ENCODE measurements at places on chromosomes 12 and 14. TPM values are rescaled to one million over a fixed set of nuclear protein-coding genes. Genes with fewer than 3 reads are reported as not detected.
A peak's percentile ranks its signal among the peaks of the same experiment; 100 is the strongest.

The CYP27B1 gene
- 11.0 TPM for total RNA-seq

The ITGA7 gene
- total RNA-seq, result 4.6 TPM

DNA sequence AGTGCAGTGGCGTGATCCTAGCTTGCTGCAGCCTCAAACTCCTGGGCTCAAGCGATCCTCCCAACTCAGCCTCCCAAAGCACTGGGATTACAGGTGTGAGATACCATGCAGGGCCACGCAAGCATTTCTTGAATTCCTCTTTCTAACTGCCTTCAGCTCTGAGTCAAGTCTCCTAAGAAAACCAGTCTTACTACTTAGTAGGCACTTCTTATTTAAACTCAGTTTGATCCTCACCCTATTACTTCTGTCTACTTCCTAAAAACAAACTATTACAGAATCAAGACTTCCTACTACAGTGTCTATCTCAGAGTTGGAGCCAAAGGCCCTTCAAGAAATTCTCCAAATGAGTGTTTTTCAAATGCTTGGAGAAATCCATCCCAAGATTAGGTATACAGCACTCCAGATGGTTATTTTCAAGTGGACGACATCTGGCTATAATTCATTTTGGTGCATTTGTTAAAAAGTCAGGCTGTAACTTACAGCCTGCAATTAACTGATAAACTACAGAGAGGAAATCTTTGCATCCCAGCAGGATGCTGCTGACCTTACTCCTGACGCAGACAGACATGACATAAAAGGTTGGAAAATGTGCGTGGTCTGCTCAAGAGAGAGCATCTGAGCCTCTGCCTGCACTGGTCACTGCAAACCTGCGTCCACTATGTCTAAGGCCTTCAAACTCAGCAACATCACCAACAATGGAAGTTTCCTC lies 34.7 kb downstream of the SSH1 start:
- DNase-seq, result no peak

DNA sequence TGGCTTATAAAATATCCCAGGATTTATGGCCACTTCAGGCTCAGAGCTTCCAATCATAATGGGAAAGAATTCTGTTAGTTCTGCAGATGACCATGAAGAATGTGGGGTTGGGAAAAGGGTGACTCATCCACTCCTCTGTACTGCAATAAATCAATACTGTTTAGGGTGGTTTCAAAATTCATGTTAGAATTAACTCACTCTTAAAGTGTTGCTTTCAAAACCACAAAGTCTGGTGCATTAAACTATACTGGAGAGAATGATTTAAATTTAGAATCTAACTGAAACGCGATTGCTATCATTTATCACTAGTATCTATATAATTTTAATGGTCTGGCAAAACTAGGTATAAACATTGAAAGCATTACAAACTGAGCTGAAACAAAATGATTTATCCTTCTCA lies 798 bp downstream of the CCDC198 start:
- peak; percentile 59 for DNase-seq

GRCh38 chr14:49220492-49220891 lies 365.7 kb downstream of the RPS29 start:
- DNase-seq, result no peak

GRCh38 chr14:105473033-105473676 lies 1.5 kb upstream of the CRIP2 start:
- DNase-seq, result peak; percentile 56

GRCh38 chr12:4819654-4820053 lies 90.1 kb upstream of the KCNA1 start:
- no peak for DNase-seq

- no peak for DNase-seq
Measured at GRCh38 chr14:34187519-34188044, 236.7 kb upstream of the EGLN3 start.

DNA sequence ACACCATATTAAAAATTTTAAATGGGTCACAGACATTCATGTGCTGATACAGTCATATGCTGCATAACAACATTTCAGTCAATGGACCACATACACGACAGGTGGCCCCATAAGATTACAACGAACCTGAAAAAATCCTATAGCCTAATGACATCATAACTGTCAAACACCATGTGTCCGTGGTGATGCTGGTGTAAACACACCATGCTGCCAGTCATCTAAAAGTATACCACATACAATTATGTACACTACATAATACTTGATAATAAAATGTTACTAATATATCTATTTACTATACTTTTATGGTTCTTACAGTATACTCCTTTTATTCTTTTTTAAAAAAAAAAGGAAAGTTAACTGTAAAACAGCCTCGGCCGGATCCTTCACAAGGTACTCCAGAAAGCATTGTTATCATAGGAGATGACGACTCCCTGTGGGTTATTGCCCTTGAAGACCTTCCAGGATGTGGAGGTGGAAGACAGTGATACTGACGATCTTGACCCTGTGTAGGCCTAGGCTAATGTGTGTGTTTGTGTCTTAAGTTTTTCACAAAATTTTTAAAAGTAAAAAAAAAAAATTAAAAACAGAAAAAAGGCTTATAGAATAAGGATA lies 5.0 kb upstream of the TDG start:
- DNase-seq, result no peak

DNA sequence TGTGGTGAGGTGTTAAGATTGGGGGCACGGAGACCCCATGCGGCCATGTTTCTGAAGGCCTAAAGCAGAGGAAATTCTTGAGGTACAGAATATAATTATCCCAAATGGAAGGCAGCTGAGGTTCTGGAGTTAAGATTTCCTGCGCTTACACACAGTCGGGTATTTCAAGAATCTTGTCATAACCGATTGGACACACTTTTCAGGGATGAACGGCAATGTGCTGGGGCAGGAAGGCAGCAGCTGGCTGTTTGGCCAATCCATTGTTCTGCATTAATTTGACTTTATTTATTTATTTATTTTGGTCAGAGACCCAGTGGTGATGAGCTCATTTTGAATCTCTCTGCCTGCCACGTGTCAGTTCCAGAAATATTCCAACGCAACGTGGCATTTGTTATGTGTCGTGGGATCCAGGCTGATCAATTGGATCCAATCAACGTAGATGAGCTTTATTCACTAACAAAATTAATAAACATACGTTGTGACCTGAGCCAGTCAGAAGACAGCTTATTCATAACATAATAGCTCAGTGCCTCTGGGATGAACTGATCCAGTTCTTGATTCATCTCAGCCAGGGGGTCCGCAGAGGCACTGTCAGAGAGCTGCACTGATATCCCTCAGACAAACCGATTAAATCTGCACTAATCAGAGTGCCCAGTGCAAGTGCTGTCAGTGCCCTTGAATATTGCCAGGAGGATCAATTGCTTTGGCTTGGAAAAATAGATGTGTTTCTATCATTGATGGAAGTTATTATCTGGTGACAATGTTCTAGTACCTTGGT lies 181.0 kb downstream of the KTN1 start:
- no peak for DNase-seq

DNA sequence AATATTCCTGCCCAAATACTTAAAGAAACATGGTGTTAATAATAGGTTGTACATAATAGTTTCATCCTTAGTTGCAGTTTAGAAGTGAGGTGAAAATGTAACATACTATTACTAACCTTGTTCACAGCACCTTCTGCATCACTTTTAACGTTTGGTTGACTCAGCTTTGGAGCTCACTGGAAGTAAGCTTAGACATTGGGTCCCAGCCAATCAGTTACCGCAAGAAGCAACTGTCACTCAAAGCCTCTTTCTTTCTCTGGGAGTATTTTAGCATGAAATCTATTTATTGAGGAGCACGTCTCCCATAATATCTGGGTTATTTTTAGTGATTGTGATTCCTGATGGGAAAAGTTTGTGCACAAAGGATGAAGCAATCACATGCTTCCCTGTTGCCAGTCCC lies 472.6 kb downstream of the SNAPC1 start:
- DNase-seq, result no peak

DNA sequence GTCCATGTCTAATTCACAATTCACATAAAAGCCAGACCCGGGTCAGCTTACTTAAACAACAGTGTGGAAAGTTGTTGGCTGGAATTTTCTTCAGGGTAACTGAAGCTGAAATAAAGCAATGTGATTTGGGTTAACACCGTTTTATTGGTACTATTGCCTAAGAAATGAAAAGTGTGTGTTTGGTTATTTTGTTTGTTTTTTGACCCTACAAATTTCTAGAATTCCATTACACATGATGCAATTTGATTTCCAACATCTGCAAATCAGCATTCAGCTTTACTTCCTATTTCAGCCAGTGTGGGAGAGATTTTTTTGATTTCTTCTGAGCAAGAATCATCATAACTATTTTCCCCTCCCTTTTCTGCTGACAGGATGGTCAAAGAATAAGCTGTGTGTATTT lies 45.7 kb upstream of the CLMN start:
- no peak for DNase-seq

GRCh38 chr12:88546226-88546625 lies 34.0 kb downstream of the KITLG start:
- no peak for DNase-seq

DNA sequence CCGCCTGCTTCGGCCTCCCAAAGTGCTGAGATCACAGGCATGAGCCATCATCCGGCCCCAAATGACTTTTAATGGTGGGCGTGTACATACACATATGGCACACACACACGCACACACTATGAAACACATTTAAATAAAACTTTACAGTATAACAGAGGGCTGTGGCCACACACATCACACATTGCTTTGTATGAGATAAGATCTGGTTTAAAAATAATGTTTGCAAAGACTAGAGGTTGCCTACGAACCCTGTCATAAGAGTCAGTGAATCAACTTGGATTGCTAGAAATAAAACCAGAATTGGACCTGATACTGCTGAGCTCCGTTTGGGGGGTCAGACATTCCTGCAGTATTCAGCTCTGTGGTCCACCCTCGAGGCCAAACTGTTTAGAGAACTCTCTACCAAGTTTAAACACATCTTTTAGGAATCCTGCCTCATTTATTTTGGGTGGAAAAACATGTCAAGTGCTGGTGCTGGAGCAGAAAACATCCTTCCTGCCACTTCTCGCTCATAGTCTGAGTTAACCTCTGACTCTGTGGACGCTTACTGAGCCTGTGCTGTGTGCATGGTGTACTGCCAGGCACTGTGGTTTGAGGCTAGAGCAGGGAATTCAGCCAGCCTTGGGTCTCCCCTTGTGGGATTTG lies 47.8 kb upstream of the EML1 start:
- no peak for DNase-seq

- DNase-seq, result peak; percentile 89
Measured at GRCh38 chr12:89016970-89017778, 335.1 kb downstream of the DUSP6 start.

The KRT82 gene
- not detected for total RNA-seq

The POU6F1 gene
- 0.05 TPM for total RNA-seq

Measured in HT-29 (cell line).